Eye (tissue), 1 donor: ENCODE measurements at places on chromosomes 16 and 17.

GRCh38 chr16:54438469-54438868, 151.9 kb upstream of the IRX3 start:
- no peak for DNase-seq

DNA sequence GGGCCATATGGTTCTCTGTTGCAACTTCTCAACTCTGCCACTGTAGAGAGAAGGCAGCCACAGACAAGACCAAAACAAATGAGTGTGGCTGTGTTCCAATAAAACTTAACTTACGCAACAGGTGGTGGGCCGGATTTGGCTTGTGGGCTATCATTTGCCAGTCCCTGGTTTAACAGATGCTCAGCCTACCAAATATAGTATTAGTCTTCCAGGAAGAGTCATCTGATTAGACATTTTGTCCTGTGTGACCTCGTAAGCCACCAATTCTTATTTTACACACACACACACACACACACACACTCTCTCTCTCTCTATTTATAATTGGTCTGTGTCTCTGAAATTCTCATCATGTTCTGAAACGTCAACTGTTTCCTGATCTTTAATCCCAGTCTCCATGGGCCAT, 245.9 kb downstream of the XYLT1 start:
- DNase-seq = no peak

GRCh38 chr17:30477774-30478115, 537 bp downstream of the GOSR1 start:
- no peak for DNase-seq

GRCh38 chr17:69325518-69326376, 1.2 kb downstream of the ABCA5 start:
- DNase-seq = peak; percentile 9

DNA sequence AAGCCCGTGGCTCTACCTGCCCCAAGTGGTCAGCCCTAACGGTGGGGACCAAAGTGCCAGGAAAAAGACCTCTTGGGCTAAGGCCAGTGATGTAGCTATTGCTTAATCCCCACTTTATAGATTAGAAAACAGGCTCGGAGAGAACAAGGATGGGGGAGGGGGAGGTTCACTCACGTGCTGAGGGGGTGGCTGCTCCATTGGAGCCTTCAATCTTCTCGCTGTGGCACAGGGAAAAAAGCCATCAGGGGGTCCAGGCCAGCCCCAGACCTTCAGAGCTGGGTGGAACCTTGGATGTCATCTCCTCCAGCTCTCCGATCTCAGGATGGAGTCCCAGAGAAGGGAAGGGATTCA, 45.9 kb downstream of the SRCIN1 start:
- no peak for DNase-seq

DNA sequence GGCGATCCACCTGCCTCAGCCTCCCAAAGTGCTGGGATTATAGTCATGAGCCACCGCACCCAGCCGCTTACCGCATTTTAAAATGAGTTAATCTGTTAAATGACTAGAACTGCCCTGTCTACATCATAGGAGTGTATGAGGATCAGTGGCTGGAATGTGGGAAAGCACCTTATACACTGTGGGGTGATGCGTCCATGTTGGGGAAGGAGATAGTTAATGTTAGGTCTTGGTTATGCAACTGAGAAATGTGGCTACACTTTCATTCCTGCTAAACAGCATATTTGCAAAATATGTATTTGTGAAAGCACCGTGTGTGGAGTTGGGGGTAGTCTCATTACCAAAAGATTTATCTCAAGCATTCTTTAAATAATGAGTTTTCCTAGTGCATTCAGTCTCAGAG, 107.6 kb downstream of the SPACA3 start:
- DNase-seq = no peak

- no peak for DNase-seq
Observed at GRCh38 chr17:68682903-68683302, 81.7 kb upstream of the FAM20A start.

GRCh38 chr17:72164158-72164739, 43.4 kb downstream of the SOX9 start:
- no peak for DNase-seq

- DNase-seq = no peak
Observed at GRCh38 chr16:50781518-50781917, 39.6 kb downstream of the CYLD start.

- DNase-seq = no peak
Observed at GRCh38 chr17:80163336-80163735, 6.5 kb upstream of the CARD14 start.

- DNase-seq = no peak
Observed at GRCh38 chr16:49478616-49479015, 105.0 kb downstream of the C16orf78 start.

- no peak for DNase-seq
Observed at GRCh38 chr16:65114527-65114926, 7.3 kb downstream of the CDH11 start.

DNA sequence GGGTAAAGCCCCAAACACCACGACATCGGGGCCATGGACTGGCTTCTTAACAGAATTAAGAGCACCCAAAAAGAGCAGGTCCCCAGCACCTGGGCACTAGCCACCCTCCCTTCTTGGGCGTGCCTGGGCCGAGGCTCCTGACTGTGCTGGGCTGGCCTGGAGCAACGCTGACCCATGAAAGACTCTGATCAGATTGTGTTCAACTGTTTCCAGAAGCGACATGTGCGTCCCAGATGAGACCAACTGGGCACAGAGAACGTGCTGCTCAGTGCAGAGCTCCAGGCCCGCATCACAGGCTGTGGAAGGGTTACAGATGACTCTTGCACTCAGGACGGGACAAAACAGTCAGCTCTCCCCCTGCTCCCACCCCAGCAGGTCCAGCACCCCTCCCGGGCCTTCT, 100.7 kb downstream of the KCNJ12 start:
- DNase-seq = no peak

DNA sequence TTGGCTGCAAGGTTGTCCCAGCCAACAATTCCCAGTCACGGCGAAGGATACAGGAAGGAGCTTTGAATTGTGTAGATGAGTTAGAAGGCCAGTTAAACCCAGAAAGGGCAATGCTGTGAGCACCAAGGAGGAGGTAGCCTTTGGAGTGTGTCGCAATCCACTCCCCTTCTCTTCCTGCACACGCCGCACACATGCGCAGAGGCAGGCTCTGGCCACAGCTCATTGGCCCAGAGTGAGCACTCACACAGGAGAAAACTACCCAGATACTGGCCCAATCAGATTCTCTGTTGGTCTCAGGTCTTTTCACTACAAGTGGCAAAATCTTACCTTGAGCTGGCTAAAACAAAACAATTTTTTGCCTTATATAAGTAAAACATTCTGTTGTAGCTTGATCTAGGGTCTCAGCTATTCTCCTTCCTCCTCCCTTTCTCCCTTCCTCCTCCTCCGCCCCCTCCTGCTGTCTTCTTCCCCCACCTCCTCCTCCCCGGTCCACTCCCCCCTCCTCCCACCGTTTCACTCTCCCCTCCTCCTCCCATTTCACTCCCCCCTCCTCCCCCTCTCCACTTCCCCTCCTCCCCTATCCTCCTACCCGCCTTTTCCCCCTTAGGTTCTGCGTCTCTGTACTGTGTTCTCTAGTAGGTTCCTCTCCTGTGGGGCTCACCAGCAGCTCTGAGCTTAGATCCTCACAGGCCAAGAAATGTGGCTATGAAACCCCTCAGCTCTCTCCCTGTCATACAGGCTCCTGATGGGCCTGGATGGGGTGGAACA, 344.9 kb downstream of the CPPED1 start:
- DNase-seq = no peak

DNA sequence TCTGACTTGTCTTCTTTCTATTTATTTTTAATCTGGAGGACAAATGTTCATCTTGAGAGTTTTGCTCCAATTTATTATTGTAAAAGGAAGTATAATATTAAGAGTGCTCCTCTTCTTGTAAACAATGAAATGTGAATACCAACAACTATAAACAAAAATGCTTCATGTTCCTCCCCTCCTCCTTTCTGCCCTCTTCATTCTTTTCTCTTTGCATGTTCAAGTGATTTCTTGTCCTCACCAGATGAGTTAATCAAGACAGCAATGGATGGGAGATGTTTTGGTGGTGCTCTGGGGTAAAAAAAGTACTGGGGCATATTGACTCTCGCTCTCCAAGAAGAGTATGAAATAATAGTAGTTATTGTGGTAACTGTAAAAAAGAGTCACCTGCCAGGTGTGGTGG, 24.3 kb downstream of the ITGB3 start:
- no peak for DNase-seq

- peak; percentile 71 for DNase-seq
Observed at GRCh38 chr17:1002771-1003555, 6.0 kb downstream of the TIMM22 start.

- DNase-seq = no peak
Observed at GRCh38 chr16:12225255-12225654, 248.7 kb downstream of the SNX29 start.
